ENCODE measurements at places on chromosomes 16 and 17.

DNA sequence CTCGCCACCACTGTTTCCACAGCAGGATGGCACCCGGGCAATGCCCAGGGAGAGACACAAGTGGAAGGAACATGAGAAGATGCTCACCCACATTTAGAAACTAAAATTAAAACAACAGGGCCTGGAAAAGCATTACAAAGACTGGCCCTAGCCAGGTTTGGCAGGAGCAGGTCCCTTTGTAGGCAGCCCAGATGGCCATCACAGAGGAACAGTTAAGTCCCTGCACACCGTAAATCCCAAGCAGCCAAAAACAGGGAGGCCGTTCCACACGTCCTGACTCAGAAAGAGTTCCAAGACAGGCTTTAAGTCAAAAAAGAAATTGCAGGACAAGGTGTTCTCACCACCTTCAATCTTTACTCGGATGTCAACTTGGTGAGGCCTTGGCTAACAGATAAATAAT is 127.1 kb downstream of the DYNLRB2 start:
- no peak for DNase-seq

DNA sequence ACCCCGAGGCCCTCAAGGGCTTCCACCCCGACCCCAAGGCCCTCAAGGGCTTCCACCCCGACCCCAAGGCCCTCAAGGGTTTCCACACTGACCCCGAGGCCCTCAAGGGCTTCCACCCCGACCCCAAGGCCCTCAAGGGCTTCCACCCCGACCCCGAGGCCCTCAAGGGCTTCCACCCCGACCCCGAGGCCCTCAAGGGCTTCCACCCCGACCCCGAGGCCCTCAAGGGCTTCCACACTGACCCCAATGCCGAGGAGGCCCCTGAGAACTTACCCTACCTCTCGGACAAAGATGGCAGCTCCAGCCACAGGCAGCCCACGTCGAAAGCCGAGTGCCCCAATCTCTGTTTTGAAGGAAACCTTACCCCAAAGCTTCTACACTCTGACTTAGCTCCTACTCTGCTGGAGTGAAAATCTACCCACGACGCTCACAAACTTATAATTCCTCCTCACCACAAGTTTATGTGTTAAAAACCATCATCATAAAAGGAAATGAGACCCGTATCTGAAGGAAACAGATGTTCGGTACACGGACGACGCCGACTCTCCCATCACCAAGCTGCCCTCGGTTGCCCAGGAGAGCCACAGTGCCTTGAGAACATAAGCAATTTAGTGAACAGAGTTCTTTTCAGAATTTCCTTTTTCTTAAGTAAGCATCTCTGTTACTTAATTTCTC is 61.2 kb upstream of the RPH3AL start:
- DNase-seq = peak; percentile 51

DNA sequence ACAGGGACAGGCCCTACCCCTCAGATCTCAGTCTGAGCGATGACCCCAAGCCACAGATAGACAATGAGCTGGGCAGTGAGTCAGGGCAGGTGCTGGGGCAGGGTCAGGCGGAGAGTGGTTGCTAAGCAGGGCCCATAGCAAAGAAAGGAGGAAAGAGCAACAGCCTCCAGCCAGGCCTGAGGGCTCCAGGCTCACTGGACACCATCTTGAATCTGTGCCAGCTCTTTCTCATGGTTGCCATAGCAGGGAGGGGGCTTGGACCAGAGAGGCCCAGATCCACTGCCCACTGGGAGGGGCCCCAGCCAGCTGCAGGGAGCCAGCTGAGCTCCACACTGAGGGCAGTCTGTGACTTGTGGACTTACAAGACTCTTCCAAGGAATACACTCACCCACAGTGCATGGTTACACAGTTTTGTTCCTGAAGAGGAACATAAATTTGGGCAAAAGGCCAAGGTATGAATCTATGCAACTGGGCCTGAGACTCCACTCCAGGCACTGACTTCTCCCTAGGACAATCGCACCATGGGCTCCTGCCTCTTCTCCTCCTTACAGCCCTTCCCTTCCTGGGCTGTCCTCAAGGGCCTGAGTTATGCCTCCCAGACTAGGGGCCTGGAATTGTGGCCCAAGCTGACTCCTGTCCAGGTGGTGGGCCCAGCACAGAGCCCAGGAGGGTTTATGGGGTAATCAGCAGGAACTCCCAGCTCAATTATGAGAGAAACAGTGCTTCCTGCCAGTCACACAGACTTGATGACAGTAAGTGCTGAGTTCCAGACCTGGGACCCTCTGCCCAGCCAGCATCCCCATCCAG is 59.9 kb downstream of the BEAN1 start:
- peak; percentile 37 for DNase-seq

DNA sequence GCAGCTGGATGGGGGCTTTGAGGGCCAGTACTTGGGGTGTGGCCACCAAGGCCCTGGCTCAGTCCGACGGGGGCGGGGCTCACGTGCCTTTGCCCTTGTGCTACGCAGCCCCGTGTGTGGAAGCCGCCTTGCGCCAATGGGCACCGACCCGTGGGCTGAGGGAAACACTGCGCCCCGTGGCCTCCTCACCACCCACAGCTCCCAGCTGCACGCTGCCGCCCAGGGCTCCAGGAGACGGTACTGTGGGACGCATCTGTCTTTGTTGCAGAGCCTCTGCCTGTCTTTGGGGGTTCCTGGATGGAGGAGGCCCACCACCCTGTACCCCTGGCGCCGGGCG is 7.6 kb downstream of the CDH15 start:
- DNase-seq = no peak

DNA sequence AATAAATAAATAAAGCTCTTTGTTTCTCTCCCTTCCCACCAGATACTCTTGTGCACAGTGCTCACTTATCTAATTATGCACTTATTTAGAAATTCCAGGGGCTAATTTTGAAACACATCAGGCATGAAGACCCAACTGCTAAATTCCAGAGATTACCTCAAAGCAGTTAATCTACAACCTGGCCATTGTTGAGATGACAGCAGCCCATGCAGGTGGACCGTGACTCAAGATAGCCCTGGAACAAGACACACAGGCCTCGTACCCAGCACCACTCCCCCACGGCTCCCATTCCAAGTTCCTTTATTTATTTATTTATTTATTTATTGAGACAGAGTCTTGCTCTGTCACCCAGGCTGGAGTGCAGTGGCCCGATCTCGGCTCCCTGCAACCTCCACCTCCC is 60.1 kb upstream of the NPEPPS start:
- DNase-seq = no peak
